ENCODE measurements at places on chromosomes 11 and 22.

DNA sequence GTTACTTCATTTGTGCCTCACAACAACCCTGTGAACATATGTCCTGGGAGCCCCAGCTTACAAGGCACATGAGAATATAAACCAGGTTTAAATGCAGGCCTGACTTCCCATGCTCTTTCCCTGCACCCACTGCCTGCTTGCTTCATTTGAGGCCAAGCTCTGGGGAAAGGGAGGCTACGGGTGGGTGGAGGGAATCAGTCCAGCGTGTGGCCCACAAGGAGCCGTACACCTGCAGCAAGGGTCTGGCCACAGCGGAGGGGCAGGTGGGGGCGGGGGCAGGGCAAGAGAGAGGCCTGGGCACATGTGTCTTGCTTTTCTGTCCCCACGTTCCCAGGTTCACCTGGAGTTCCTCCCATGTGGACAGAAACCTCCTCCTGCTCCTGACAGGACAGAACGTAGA is 26.2 kb downstream of the FAM83F start:
- no peak for DNase-seq

DNA sequence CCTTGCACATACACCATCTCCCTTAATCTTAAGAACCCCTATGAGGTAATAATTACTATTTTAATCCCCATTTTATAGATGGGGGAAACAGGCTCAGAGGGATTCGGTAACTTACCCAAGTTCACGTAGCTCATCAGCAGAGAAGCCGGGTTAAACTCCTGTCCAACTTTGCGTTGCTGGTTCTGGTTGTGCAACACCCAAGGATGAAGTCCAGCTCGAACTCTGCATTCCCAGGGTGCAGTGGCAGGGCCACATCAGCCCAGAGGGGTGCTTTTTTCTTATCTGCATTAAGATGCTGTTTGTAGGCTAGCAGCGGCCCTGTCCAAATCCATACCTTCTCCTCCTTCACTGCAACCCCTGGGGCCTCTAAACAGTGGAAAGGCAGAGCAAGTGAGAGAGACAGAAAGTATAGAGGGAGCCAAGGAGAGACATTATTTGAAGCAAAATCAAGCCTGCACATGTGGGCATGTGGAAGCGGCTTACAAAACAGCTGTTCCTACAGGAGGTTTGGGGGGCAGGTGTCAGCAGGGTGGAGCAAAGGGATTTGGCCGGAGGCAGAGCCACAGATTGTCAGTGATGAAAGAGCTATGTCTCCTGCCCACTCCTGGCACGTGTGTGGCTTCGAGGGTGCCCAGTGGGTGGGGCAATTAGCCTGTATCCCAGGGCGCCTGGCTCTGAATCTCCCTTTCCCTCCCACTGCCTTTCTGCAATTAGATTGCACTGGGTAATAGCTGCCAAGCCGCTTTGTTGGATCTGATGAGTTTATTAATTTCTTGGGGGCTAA is 129.5 kb upstream of the TBCEL start:
- no peak for DNase-seq

DNA sequence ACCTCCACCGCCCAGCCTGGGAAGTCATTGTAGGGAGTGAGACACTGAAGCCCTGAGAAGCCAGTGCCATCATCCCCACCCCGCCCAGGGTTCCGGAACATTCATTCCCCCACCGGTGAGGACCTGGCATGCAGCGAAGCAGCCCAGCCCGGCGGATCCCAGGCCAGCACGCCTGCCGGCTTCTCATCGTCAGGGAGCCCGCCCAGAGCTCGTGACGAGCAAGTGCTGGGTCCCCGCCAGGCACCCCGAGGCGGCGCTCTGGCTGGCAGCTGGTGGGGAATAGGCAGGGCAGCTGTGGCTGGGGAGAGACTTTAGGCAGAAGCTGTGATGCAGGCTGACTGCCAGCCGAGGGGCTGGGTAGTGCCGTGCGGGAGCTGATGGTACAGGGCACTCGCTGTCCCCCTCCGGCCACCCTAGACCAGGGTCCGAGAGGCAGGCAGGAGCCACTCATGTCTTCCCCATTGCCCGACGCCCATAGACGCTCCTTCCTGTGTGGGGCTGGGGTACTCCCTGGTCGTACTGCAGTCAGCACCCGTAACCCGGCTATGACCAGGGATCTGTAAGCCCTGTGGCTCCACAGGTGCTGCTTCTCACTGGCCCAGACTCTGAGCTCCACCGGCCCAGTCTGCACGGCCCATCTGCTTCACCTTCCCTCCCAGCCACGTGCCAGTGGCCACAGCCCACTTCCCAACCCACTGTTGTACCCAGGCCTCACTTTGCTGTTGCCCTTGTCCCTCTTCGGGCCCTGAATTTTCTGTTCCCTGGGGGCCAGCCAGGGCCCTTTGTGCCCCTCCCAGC is 24.5 kb upstream of the CABP7 start:
- no peak for DNase-seq

DNA sequence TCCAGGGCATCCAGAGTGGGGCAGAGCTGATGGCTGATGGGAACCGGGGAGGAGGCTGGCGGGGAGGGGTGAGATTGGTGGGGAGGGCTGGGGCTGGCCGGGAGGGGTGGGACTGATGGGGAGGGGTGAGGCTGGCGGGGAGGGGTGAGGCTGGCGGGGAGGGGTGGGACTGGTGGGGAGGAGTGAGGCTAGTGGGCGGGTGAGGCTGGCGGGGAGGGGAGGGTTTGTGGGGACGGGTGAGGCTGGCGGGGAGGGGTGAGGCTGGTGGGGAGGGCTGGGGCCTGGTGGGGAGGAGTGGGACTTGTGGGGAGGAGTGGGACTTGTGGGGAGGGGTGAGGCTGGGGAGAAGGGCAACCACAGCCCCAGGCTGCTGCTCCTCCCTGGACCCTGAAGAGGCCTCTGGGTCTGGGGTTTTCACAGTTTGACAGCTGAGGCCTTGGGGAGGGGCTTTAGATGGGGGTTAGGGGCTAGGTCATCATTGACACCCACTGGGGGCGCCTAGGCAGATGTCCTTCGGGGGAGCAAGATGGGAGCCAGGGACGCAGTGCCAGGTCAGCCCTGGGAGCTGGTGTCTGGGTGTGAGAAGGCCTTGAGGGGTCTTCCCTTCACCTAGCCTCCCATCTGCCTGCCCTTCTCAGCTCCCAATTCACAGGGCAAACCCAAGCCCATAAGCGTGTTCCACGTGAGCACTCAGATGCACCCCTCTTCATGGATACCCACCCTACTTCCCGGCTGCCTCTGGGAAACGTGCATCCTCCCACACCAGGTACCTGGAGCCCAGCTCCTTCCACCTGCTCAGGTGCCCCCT is 26.7 kb downstream of the PARVG start:
- no peak for DNase-seq

DNA sequence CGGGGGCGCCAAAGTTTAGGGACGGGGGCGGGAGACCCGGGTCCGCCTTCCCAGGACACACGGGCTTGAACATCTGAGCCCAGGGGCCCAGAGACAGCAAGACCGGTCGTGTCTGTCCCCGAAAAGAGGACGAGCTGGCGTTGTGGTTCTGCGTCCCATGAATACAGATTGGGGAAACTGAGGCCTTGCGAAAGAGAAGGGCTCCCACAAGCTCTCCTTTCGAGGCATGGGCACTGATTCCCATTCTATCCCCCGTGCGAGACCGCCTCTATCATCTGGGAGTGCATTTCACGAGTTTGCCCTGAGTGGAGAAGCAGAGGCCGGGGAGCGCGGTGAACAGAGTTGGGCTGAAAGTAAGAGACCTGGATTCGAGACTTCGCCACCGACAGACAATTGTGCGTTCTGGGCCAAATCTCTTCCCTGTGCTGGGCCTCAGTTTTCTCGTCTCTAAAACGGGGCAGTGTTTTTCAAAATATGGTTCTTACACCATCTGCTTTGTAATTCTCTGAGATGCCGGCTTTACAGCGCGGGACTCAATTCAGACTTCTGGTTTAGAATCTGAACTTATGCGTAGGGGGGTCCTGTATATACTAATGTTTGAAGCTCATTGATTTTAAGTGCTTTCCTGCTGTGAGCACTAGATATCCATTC is 471 bp downstream of the RNF185 start:
- DNase-seq: no peak

DNA sequence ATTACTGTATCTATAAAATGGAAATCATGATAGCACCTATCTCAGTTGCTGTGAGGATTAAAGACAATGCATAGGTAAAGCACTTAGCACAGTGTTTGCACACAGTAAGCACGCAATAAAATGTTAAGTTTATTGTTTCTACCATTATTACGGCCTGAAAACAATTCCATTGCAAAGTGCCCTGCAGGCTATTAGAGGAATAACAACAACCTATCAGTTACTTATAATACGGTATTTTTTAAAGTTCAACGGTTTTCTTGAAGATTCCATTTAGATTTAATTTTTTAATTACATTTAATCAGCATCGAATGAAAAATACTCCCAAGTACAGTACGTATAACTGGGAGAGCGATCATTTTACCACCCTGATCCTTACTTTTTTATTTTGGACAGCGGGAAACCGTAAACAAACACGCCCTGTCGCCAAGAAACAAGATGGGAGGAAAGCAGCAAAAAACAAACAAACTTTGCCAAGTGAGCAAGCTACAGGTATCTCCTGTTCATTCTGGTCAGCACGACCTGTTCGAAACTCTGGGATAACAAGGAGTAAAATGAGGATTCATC is 893 bp downstream of the SLC36A4 start:
- DNase-seq: no peak

GRCh38 chr11:112085822-112086421 is 634 bp downstream of the TIMM8B start:
- DNase-seq: peak; percentile 54

- DNase-seq: no peak
Observed at GRCh38 chr11:117160826-117161225, 16.7 kb downstream of the PAFAH1B2 start.

All from activated naive CD4-positive, alpha-beta T cell treated with anti-CD3 and anti-CD28 coated beads, Interleukin-2, amount 50 U/mL, for 16 hours (primary cell).